ENCODE measurements at places on chromosomes 16 and 17.

GRCh38 chr17:48748718-48749566, 20.4 kb upstream of the HOXB13 start:
- no peak for DNase-seq

DNA sequence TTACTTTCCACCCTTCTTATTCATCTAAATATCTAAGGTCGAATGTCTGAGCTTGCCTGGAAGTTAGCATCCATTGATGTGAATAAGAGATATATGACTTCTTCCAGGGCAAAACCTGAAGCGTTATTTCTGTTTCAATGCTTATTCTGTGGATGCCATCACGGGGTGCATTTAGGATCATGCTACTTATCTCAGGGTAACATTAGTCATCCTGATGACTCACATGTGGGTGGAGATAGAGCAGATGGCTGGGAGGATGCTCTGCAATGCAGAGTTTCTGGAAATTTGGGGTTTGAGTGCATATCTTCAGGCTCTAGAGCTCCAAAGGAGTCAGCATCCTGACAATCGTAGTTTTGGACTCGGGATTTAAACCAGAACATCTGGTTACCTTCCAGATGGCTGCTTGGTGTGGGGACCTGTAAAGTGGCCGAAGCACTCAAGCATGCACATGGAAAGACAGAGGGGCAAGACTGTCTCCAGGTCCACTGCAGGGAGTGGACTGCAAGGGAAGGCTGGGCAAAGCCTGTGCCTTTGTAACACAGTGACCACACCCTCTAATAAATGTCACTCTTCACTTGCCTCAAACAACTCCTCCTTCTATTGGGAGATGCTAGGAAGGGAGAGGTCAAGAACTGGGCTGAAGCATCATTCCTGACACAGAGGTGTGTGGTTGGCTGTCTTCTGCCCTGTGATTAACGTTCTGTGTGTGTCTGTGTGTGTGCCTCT, 175.2 kb upstream of the SALL1 start:
- DNase-seq = no peak

DNA sequence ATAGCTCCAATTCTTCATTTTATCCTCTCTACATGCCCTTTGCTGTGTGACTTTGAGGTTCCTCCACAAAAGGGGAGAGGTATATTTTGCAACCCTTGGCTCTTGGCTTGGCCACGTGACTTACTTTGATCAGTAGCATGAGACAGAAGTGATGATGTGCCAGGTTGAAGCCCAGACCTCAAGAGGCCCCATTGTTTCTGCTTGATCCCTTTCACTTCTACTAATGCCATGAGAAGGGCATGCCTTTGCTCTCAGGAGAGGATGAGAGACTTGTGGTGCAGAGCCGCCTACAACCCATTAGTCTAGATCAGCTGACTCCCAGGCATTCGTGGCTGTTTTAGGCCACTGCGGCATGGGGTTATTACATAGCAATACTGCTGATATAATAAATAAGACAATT, 356.2 kb upstream of the SALL1 start:
- DNase-seq = no peak

GRCh38 chr17:38712593-38712992, 7.5 kb downstream of the MLLT6 start:
- no peak for DNase-seq

DNA sequence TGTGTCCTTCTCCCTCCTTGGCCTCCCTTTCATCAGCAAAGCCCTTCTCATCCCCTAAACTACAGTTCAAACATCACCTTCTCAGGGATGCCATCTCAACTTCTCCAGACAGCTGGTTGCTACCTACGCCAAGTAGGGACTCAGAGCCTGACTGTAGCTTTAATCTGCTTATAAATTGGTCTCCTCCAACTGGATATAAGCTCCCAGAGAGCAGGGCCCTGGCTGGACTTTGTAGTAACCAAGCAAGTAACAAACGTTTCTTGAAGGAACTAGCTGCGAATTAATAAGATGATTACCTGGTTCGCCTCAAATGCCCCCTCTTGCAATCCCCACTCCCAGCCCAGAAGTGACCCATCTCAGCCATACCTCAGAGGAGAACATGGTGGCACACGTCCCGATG, 17.5 kb upstream of the KLHL11 start:
- no peak for DNase-seq
